RPMI8226 (cell line): ENCODE measurements at places on chromosomes 3 and 15.

DNA sequence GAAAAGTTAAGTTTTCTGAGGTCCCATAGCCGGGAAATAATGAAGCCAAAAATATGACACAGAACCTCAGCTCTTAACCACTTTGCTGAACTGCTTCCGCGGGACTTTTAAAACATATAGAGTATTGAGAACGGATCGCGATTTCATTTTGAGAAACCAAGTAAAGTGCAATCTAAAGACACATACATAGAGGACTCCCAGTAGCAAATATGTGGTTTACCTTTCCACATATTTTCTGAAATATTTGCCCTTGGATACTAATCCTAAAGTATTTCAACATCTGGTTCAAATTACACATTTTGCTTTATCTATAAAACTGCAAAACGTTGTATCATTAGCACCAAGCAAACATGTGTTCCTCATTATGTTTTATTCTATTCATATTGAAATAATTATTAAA, 776.5 kb downstream of the ROBO2 start:
- DNase-seq: no peak

GRCh38 chr3:154235330-154235729, 89.0 kb downstream of the DHX36 start:
- DNase-seq: no peak

GRCh38 chr3:193761969-193762368, 169.0 kb downstream of the OPA1 start:
- no peak for DNase-seq

- DNase-seq: no peak
Observed at GRCh38 chr3:6018456-6018855, 830.9 kb downstream of the EDEM1 start.

GRCh38 chr3:14224895-14225294, 46.3 kb downstream of the LSM3 start:
- DNase-seq: no peak

DNA sequence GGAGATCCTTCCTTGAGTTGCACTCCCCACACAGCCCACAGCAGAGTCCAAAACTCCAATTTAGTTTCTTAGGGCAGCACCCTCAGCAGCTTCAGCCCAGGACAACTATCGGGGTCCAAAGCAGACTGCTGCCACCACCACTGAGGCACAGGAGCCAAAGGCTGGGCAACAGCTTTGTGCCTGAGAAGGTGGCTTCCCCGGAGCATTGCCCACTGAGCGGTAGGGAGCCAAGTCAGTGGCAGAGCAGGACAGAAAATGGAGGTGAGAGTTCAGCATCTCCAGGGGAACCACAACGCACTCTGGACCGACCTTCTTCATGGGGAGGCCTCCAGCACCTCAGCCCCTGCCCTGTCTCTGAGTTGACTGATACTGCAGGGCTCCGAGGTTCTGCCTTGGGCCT, 43.4 kb downstream of the CDAN1 start:
- no peak for DNase-seq

DNA sequence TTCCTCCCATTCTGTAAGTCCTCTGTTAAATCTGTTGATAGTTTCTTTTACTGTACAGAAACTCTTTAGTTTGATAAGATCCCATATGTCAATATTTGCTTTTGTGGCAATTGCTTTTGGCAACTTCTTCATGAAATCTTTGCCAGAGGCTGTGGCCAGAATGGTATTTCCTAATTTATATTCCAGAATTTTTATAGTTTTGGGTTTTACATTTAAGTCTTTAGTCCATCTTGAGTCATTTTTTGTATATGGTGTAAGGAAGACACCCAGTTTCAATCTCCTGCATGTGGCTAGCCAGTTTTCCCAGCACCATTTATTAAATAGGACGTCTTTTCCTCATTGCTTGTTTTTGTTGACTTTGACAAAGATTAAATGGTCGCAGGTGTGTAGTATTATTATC, 372.4 kb upstream of the CADM2 start:
- DNase-seq: no peak

DNA sequence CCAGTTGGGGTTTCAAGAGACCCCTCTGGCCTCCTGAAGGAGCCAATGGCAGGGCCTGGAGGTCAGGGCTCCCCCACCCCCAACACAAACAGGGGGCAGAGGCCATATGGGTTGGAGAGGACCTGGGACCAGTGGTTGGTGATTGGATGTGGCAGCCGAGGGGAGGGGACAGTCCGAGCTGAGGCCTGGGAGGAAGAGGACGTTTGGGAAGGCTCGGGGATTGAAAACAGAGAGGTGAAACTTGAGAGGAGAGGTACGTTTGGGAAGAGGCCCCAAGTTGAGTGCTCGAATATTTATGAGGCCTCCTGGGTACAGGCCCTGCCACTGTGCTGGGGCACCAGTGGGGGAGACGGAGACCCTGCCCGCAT, 53.7 kb downstream of the DNAJB8 start:
- DNase-seq: no peak

GRCh38 chr15:55846116-55846707, 103.3 kb upstream of the PRTG start:
- peak; percentile 83 for DNase-seq

GRCh38 chr3:38646630-38647029, 2.9 kb downstream of the SCN5A start:
- DNase-seq: peak; percentile 70
